ENCODE measurements at places on chromosomes 3 and 15. TPM values are rescaled to one million over a fixed set of nuclear protein-coding genes. Genes with fewer than 3 reads are reported as not detected.

DNA sequence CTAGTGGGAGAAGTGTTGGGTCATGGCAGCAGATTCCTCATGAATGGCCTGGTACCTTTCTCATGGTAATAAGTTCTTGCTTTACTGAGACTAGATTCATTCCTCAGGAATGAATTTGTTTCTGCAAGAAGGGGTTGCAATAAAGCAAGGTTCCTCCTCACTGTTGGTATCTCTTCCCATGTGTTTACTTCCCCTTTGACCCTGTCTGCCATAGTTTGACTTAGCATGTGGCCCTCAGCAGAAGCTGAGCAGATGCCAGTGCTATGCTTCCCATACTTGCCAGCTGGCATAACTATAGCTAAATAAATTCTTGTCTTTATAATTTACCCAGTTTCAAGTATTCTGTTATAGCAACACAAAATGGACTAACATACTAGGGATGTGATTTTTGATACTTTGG is 163.6 kb upstream of the COL8A1 start:
- DNase-seq = no peak

DNA sequence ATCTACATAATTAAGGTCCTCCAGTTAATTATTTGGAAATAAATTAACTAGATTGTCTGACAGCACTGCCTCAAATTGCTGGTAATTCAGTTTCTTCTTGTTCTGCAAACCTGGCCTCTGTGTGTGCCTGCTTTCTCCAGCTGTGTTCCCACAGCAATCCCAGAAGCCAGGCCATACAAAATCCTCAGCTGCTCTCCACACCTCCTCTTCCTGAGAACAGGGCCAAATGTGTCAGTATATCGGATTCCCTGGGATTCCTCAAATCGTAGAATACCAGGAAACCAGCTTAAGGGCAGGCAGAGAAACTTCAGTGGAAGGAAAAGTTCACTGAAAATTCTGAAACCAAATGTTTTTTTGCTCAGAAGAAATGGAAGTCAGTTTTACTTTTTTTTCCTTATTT is 261.4 kb downstream of the ZMAT3 start:
- DNase-seq = no peak

GRCh38 chr15:39444735-39445470 is 136.0 kb upstream of the THBS1 start:
- no peak for DNase-seq

GRCh38 chr15:88624156-88624970 is 3.2 kb downstream of the AEN start:
- no peak for DNase-seq

LAMB2 gene
- 171 TPM for total RNA-seq

- DNase-seq = no peak
Measured at GRCh38 chr3:32493437-32494414, 8.9 kb downstream of the CMTM6 start.

CPLX3 gene
- not detected for total RNA-seq

GRCh38 chr15:93974804-93975481 is 256.4 kb upstream of the MCTP2 start:
- no peak for DNase-seq

DNA sequence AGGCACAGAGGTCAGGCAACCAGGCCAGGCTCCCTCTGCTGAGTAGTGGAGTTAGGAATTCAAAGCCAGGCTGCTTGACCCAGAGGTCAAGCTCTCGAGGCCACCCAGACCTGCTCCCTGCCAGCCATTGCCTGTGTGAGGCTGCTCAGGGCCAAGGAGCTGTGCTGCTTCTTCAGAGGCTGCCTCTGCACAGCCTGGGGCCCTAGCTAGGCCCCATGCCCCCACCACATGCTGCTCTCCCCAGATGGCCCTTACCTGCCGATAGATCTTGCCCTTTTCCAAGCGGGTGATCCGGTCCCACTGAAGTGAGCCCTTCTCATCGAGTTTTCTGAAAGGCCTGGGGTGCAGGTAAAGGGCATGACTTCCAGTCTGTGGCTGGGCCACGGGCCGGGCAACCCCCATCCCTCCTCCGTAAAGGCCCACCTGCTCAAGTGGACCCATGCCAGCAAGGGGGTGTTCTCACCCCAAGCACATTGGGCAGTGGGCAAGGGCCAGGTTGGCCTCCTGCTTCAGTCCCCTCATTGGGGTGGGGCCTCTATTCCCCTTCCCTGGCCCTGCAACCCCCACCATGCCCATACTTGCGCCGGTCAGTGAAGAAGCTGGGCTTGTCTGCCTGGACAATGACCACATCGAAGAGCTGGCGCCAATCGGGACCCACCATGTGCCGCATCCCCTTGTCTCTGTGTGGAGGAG is 6.5 kb downstream of the NT5DC2 start:
- no peak for DNase-seq

GRAMD1C gene
- 13.8 TPM for total RNA-seq

- no peak for DNase-seq
Measured at GRCh38 chr3:35183927-35184675, 455.2 kb upstream of the ARPP21 start.

PDIA3 gene
- 211 TPM for total RNA-seq

DNA sequence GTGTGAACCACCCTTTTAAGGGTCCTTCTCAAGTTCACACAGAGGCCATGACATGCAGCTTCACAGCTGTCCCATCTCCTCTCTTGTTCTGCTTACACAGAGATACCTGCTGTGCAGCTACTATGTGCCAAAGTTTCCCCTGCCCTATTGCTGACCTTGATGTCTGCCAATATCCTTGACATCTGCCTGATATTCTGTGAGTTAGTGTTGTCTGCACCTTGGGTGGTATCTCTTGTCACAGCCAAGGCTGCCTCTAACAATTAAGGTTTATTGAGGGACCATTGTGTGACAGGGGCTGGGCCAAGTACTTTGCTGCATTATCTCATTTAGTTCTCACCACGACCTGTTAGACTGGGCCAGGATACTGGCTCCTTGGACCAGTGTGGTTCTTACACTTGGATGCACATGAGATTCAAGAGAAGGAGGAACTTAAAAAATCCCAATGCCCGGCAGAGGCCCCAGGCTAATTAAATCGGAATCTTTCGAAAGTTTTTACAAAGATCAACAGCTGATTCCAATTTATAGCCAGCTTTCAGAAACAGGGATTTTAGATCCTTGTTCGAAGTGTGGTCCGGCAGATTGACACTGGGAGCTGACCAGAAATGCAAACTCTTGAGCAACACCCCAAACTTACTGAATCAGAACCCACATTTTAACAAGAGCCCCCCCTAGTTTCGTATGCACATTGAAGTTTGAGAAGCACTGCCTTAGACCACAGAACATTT is 178.6 kb downstream of the SATB1 start:
- DNase-seq = no peak

DNA sequence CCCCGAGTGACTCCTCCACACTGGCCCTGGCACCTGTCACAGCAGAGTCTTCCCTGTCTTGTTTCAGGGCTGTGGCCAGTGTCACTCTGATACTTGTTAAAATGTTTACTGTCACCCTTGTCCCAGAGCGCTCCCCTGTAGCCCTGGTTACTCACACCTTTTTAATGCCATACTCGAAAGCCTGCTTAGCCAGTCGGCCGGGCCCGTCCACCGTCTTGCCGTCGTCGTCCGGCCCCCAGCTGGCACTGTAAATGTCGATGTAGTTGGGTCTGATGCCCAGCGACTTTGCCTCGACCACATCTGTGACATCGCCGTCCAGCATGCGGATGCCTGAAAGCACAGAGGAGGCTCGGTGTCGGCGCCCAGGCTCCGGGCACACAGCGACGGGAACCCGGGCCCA is 91.3 kb downstream of the PCSK6 start:
- no peak for DNase-seq

DNA sequence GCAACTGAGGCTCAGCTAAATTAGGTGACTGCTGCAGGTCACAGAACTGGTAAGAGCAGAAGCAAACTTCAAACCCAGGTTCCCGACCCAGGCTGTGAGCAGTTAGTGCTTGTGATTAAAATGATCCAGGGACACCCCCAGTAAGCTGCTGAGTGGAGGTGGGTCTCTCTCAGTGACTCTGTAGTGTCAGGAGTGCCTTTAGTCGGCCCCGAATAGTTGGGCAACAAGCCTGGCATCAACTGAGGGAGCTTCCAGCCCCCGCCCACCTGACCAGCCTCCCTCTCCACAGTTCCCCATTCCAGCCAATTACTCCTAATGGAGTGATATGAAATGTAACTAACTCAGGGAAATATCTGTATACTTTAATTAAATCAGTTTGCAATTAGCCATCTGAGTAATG is 168.0 kb upstream of the SMAD3 start:
- no peak for DNase-seq

DNA sequence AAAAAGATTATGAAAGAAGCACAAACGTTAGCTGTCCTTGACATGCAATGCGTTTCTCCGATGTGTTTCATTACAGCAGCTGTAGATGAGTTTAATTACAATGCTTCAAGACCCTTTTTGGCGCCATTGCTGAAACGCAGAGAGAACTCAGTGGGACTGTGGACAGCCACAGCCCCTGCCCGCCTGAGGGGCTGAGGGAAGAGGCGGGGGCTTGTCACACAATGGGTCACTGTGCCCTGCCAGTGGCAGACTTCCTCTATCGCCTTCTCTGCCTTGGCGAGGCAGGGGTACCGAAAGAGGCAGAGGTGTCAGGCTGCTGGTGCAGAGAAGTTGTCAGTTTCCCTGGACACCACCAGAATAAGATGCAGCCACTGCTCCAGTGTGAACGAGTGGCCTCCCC is 252.0 kb downstream of the NR2F2 start:
- no peak for DNase-seq

ADAMTS9 gene
- 4.0 TPM for total RNA-seq

GRCh38 chr15:98787194-98787593 is 138.9 kb downstream of the IGF1R start:
- DNase-seq = no peak

RCN2 gene
- 135 TPM for total RNA-seq

CSPG4 gene
- 0.32 TPM for total RNA-seq

KCNH8 gene
- not detected for total RNA-seq
